Activated B cell treated with CpG ODN at 0.5 μM for 24 hours (primary cell): ENCODE measurements at places on chromosomes 2 and 18.

DNA sequence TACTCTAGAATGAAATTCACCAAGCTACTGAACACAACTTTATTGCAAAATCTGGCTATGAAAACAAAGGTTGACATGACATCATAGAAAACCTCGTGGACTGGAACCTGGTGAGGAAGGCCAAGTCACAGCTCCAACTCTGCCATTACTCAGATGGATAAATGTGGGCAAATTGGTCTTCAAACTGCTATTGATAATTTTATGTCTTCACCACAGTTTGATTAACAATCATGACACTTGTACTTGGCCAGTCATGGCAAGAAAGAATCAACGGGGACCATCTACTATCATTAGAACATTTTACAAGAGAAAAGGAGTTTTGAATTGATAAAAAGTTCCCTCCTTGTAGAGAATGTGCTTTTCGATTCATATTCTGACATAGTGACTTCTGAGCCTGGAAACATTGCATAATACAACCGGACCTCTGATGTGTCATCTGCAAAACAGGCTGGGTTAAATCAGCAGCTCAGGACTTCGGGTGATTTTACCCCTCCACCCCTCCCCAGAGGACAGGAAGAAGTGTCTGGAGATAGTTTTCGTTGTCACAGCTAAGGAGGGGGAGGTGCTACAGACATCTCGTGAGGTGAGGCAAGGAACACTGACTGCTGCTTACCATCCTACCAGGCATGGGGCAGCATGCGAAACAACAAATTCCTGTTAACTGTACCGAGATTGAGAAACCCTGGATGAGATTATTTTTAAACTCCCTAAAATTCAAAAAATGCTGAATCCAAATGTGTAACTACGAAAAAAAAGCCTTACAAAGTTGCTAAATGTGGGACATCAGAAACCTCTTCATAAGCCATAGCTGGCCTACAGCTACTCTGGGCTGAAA is 8.4 kb downstream of the L3MBTL4 start:
- no peak for DNase-seq

DNA sequence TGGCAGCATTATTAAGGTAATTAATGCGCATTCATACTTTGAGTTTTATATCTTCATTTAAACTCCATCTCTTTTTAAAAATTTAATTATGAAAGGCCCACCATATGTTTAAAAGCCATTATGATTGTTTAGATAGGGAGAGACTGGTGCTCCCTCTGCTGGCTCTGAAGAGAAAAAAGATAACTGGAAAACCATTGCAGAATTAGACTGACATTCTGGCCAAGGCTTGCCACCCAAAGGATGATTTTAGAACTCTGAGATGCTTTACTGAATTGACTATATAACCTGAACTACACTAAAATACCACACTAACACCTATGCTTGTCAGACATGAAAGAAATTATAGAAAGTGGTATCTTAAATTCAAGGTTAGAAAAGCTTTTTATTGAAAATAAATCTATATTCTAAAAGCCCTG is 127.6 kb upstream of the SPOPL start:
- no peak for DNase-seq

- DNase-seq: no peak
These were observed 1.2 kb downstream of the KCNG2 start for GRCh38 chr18:79798999-79799370.

DNA sequence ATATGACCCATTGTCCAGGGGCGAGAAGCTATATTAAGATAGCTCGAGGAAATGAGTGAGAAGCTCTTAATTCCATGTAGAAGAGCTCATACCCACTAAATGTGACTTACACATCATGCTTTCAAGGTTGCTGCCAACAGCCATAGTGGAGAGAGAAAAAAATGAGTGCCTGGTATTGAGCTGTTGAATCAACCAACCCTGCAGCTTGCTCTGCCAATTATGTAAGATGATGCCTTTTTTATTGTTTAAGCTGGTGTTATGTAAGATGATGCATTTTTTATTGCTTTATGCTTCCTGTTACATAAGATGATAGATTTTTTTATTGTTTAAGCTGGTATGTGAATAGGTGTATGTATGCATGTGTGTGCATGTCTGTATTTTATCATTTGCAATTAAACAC is 228.2 kb downstream of the CCDC178 start:
- DNase-seq: no peak

DNA sequence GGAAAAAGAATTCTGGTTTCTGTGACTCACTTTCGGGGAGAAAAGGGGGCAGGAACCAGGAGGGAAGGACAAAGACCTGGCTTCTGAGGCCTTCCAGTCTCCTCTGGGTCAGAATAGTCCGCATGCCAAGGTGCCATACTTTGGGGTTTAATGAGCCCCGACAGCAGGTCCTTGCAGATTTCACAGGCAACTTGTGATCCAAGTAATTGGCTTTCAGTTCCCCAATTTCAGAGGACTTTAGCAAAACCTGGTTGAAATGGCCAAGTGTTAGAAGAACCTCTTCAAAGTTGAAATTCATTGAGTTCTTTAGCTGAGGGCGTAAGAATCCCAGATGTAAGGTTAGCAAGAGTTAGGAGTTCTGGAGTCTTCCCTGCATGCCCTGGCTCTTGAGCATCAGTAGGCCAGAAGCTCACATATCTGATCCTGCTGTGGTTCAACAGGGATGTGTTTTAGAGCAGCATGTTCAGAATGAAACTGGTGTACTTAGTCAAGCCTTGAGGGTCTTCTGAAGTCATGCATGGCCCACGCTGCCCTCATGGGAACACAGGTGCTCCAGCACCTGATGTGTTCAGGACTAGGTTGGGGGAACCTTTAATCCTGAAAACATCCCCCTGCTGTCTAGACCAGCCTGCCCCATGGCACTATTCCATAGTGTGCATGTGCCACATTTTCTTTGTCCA is 143.0 kb downstream of the NUP35 start:
- no peak for DNase-seq

- DNase-seq: no peak
These were observed 16.3 kb downstream of the ODC1 start for GRCh38 chr2:10431797-10432196.

DNA sequence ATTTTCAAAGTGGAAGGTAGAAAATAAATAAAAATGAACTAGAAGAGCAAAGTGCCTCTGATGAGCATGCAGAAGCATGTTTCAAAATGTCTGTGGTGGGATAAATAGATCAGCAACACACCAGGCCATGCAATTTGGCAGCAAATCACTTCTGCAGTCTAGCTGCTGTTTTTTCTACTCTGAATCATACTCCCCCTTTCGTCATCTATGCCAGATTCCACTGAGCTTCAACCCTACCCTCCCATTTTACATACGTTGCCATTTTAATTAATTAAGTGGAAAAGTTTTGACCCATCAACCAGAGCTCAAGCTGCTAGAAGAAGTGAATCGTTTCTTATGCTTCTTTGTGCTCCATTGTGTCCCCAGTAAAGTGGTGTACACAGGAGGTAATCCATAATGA is 79.3 kb downstream of the NRXN1 start:
- DNase-seq: no peak

DNA sequence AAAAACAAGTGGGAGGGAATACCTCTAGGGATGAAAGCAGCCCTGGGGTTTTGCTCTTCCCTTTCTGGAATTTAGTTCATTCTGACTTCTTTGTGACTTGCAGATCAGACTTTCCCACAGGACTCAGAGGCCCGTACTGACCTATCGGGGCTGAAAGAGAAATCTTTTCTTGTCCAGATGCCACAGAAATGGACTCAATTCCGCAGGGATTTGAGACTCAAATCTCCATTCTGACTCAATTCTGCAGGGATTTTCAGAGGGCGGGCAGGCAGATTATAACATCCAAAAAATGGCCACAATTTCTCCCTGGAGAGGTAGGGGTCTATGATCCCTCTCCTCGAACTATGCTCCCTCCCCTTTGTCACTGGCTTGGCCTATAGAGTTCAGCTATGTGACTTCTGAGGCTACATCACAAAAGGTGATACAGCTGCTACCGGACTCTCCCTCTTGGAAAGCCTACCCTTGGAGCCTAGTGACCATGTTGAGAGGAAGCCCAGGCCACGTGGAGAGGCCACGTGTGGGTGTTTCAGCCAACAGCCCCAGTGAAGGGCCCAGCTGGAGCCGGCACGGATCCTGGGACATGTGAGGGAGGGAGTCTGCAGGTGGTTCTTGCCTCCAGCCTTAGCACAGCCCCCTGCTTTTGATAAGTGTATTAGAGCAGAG is 4.8 kb upstream of the EFHD1 start:
- DNase-seq: no peak

DNA sequence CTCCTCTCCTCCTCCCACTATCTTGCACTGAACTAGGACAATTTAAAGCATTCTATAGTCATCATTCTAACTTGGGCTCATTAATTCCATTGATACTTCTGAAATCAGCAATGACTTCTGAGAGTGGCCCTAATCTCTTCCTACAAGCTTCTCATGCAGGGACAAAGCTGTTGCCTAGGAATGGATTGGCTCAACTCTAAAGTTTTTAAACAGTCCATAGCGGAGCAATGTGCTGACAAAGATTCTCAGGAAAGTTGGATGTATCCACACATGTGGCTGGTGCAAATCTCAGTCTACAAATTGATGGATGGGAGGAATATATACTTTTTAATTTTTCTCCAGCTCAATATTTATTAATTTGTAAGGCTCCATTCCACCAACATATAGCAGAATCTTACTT is 388.9 kb downstream of the SETBP1 start:
- no peak for DNase-seq

- DNase-seq: no peak
These were observed 3.0 kb upstream of the IL1B start for GRCh38 chr2:112839407-112840067.

DNA sequence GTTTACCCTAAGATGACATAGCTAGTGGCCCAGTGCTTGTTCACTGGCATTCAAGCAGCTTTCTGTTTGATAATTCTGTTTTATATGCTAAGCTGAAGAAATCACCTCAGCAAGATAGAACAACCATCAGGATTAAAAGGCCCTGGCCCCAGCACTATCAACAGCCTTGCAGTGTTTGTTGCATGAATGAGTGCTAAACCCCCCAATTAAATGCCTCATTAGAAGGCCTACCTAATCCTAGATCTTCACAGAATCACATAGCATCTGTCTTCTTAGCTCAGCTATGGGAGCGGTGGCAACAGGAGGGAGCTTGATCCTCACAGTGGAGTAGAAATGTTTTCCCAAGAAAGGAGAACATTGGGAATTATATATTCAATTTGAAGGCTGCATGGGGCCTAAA is 194.1 kb upstream of the HNMT start:
- DNase-seq: no peak

DNA sequence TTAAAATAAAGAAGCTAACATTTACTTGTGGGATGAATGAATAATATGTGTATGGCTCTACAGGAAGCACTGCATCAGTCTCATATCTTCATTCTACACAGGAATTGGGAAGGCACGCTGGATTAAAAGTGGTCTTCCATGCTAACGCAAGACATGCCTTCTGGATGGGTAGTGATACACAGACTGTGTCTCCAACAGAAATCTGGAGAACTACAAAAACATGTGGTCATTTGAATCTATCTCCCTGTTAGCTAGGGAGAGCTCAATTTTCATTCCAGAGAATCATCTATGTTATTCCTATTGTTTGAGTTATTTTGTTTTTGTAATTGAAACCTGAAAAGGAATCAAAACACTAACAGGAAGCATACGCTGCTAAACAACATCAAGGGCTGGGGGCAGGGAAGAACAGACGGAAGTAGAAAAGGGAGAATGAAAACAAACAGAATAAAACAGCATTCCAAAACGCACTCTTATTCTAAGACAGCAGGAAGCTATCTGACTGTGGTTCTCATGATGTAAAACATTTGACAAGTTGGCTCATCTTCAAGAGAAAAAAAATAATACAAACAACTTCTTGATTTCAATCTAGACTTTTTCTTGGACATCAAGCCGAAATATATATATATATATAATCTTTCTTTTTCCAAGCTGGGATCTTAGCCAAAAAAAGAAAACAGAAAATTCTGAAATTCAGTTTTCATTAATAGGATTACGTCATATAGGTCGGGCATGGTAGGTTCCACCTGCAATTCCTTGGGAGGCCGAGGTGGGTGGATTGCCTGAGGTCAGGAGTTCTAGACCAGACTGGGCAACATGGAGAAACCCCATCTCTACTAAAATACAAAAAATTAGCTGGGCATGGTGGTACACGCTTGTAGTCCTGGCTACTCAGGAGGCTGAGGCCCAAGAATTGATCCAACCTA is 31.5 kb upstream of the ASNSD1 start:
- DNase-seq: no peak

DNA sequence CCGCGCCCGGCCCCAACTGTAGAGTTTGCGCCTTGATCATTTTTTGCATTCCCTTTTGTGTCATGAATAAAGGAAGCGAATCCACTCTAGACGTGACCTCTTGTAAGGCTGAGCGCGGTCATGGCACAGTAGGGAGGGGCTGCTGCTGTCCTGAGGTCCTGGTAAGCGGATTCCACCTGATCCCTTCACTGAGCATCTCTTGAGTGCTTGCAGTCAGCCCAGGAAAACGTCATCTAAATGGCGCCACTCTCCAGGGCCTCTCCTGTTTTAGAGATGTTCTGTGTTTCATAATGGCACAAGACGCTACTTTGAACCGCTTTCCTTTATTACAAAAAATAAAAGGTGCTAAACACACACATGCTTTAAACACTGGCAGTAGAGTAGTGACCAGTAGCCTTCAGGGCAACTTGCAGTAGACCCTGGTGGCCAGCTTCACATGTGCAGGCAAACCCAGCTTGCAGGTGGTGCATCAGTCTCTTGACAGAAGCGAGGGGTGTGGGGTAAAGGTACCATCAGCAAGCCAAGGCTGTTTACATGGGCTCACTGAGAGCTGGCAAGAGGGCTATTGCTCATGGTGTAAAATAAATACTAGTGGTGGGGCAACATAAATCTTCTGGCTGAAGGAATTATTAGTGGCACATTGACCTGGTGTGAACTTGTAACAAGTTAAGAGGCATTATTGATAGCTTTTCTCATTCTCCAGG is 43.0 kb upstream of the ACKR3 start:
- DNase-seq: no peak

DNA sequence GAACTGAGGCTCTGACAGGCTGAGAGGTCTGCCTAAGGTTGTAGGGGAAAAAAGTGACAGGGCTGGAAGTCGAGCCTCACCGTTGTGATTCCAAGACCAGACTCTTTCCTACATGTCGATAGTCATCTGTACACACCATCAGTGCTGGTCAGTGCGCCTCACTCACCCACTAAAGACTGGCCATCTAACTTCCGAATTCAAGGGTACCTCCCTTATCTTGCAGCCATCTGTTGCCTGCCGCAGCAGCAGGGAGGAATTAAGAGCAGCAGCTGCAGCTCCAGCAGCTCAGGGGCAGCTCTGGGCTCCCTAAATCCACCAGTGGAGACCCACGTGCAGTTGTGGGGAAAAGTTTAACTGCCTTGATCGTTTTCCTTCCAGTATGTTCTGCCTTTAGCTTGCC is 32.6 kb upstream of the GPR39 start:
- no peak for DNase-seq

DNA sequence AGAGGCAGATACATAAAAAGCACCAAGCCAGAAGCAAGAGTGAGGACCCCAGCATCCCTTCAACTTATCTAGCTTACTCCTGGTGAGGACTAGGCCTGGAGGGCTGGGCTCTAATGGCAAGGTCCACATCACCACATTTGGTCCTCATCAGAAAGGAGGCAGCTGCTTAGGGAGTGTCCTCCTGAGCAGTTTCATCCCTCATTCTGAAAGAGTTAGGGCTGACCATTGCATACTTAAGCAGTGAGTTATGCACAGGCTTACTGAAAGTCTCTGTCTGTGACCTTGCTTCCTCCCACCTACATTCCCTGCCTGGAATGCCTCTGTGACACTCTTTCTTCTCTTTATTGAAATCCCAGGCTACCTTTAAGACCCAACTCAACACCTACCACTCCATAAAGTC is 301.8 kb upstream of the ACVR2A start:
- no peak for DNase-seq

GRCh38 chr2:161981679-161982250 is 92.2 kb downstream of the DPP4 start:
- DNase-seq: no peak
